ENCODE measurements at places on chromosomes 4 and X.

- DNase-seq, result no peak
Observed at GRCh38 chrX:145715641-145716138, 101.9 kb upstream of the SLITRK2 start.

DNA sequence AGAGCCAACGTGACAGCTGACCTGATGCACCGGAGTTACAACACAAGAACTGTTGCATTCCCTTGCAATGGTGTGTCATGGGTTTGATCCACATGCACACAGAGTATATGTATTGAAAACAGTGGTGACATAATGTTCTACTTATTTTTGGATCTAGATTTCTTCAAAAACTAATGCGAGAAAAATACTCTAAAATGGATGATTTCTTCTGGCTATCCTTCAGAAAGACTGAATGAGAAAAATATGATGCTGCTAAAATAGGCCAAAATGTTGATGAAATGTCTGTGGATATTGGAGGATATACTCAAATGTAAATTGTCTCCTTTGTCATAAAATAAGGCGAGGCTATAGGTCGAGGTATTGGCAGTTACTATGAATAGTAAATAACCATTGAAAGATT, 30.4 kb downstream of the LIMCH1 start:
- no peak for DNase-seq

DNA sequence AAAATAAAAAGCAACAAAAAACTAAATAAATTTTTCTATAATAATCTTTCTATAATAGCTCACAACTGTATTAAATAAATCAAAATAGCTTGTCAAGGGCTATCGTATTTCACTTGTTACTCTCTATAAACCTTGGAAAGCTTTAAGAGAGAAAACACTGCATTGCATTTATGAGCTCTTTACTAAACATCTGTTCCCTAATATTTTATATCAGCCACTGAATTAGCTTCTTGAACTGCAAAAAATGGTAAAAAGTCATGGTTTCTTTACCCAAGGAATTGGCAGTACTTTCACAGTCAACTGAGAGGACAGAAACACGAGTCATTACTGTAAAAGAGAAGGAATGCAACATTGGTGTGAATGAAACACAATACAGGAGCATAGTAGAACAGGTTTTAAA, 671.2 kb downstream of the PCDH18 start:
- DNase-seq, result no peak

GRCh38 chr4:133188433-133189146, 39.5 kb downstream of the PCDH10 start:
- DNase-seq, result no peak

DNA sequence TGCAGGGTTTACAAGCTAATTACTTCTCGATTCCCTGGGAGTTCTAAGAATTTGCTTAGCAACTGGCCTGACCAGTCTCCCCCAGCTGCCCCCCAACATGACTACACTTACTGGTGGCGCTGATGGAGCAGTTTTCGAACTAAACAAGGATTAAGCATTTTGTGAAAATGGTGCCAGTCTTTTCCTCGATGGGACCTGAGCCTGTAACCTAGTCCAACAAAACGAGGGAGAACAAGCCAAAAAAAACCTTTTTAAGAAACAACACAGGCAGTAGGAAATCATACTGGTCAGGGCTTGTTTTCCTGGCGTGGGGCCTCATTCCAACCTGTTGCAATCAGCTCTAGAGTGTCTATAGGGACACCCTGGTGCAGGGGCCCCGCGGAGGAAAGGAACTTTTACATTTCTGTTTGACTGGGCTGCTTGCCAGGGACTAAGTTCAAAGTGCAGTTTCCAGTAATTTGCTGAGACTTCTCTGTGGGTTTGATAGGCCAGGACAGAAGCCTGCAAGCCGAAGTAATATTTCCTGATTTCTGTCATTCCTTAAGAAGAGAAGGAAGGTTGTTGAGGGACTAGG, 158.7 kb downstream of the SPRY1 start:
- no peak for DNase-seq

- DNase-seq, result no peak
Observed at GRCh38 chrX:110691446-110691845, 104.2 kb downstream of the CHRDL1 start.

DNA sequence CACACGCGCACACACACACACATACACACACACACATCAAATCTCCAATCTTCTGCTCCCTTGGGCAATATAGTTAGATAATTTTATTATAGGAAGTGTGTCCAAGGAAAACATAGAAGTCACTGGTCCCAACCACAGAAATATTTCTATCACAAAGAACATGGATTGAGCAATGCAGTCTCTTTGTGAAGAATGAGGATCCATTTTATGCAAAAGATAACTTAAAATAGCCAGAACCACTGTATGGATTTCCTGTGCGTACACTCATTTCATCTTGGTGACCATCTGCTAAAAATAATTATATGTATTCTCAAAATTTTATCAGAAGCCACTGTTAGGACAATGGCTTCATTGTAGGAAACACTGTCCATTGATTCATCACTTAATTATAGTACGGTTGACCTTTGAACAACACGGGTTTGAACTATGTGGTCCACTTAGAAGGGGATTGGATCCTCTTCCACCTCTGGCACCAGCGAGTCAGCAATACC, 169.6 kb upstream of the MXRA5 start:
- DNase-seq, result no peak

DNA sequence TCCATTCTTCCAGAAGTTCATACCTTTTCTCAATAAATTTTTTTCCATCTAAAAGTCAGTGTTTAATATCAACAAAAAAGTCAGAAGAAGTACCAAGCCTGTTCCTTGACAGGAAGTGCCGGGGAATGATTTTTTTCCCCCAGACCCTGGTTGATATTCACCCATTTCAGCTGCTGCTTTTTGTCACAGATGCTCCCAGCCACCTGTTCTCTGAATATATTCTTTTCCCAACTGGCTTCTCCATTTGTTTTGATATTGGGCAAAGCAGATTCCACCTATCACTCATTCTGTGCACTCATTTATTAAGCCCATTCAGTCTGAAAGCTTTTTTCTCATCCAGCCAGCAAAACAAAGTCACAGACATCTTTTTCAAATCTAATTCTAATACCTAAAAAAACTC, 139.9 kb downstream of the FRMPD4 start:
- DNase-seq, result no peak

GRCh38 chr4:82372517-82373485, 990 bp downstream of the HNRNPD start:
- peak; percentile 86 for DNase-seq

DNA sequence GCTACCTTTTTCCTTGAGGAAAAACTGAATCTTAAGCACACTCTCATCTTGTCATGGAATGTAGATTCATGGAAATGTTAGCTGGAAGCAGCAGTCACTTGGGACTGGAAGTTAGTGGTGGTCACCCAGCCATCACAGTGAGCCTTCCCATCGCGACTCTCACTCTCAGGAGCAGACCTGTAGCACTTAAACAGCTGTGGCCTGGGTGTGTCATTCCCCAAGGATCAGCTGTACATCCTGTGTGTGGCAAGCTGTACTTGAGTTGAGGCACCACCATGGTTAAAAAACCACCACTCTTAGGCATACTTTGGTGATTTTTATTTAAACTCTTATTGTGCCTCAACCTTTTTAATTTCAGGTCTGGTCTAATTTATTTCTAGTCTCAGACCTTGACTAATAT, 46.7 kb downstream of the JADE1 start:
- no peak for DNase-seq

- DNase-seq, result no peak
Observed at GRCh38 chrX:64097891-64098290, 107.6 kb downstream of the AMER1 start.
